ENCODE measurements at places on chromosomes 6 and 20.

DNA sequence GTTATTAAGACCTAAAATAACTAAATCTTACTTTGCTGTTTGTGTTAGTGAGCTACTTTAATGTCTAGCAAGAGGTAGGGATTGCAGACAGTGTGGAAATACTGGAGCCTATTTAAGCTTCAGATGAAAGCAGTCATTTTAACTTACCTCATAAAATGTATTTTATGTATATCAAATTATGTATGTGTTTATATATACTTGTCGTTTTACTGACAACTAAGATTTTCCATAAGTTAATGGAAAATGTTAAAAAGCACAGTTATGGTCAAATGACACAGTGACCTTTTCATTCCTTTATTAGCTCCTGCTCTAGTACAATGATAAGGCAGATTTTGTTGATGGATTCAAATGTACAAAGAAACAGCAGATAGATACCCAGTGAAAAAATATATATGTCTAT, 34.6 kb downstream of the QKI start:
- DNase-seq = no peak

DNA sequence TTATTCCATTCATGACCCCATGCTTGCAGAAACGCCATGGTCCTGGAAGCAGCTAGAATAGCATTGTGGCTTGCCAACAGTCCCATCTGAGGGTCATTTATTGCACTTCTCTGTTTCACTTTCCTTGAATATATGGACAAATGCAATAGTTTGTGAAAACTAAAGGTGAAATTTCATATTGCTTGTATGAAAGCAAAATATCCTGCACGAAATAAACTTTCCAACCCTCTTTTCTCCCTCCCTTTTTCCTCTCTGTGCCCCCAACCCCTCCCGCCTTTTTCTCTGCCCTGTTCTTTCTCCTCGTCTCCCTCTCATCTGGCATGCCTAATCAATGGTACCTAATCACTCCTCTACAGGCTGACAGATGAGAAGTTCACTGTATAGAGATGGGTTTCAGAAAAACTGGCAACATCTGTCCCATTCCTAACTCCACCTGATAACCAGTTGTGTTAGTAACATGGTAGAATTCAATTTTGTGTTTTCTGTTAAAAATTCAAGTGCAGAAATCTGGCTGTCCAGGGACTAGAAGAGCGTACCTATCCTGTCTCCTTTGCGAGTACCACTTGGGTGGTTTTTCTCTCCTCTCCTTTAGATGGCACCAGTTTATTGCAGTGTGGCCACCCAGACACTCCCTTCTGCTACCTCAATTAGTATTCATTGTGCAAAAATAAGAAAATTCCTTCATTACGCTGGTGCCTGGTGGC, 198.6 kb downstream of the FOXA2 start:
- DNase-seq = no peak

DNA sequence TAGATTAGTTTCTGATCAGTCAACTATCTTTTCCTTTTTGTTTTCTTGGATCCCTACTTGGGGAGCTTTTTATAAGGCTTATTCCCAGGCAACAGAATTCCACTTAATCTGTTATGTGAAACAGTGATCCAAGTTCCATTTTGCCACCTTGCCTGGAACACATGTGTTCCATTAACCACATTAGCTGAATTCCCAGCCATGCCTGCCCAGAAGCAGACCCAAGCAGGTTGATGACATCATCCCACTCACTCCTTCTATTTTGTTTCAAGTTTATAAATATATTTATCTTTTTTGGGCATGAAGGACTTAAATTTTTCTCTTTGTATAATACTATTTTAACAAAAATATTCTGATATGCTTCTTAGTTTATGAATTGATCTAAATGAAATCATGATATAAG, 587.4 kb downstream of the GRIK2 start:
- no peak for DNase-seq

- DNase-seq = no peak
Measured at GRCh38 chr20:63371291-63371865, 10.2 kb upstream of the CHRNA4 start.

GRCh38 chr20:23048283-23049200, 930 bp downstream of the THBD start:
- DNase-seq = no peak

DNA sequence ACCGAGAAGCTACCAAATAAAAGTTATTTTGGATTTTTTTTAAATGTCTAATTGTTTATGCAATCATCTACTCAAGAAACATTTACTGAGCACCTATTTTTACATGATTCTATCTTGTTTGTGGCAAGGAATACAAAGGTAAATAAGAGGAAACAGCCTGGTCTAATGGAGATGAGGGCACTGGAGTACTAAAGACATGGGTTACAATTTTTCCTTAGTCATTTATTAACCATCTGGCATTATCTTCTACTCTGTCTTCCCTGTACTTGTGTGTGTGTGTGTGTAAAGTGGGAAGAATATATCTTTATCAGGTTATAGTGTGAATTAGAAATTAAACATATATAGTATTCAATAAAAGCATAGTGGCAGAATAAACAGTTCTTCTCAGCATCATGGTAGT, 455.5 kb upstream of the FLRT3 start:
- no peak for DNase-seq

DNA sequence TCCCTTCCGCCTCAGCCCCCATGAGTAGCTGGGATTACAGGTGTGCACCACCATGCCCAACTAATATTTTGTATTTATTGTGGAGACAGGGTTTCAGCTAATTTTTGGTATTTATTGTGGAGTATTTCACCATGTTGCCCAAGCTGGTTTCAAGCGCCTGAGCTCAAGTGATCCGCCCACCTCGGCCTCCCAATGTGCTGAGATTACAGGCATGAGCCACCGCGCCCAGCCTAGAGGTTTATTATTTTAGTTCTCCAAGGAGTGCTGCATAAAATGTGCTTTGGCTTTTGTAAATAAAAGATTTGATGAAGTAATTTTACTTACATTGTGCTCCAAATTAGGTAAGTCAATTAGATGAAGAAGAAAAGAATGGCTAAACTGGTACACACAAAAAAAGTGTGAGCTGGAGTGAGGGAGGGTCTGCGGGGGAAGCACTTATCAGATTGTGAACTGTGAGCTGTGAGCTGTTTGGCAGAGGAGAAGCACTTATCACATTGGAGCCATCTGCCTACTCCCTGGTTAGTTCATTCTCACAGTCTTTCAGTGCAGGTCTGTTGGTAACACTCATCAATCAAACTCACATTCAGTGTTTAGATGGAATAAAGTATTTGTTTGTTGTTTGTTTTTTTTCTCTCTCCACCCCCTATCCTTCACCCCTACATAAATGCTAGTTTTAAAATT, 398.0 kb downstream of the EPHA7 start:
- DNase-seq = no peak

Data from GM12864 (cell line).